ENCODE measurements at places on chromosomes 12 and 14.

GRCh38 chr14:20679907-20680306 lies 4.5 kb upstream of the RNASE4 start:
- peak; percentile 62 for DNase-seq

GRCh38 chr14:36580856-36581831 lies 1.3 kb downstream of the NKX2-8 start:
- DNase-seq, result no peak

GRCh38 chr14:93331002-93331727 lies 1.7 kb downstream of the BTBD7 start:
- peak; percentile 64 for DNase-seq

DNA sequence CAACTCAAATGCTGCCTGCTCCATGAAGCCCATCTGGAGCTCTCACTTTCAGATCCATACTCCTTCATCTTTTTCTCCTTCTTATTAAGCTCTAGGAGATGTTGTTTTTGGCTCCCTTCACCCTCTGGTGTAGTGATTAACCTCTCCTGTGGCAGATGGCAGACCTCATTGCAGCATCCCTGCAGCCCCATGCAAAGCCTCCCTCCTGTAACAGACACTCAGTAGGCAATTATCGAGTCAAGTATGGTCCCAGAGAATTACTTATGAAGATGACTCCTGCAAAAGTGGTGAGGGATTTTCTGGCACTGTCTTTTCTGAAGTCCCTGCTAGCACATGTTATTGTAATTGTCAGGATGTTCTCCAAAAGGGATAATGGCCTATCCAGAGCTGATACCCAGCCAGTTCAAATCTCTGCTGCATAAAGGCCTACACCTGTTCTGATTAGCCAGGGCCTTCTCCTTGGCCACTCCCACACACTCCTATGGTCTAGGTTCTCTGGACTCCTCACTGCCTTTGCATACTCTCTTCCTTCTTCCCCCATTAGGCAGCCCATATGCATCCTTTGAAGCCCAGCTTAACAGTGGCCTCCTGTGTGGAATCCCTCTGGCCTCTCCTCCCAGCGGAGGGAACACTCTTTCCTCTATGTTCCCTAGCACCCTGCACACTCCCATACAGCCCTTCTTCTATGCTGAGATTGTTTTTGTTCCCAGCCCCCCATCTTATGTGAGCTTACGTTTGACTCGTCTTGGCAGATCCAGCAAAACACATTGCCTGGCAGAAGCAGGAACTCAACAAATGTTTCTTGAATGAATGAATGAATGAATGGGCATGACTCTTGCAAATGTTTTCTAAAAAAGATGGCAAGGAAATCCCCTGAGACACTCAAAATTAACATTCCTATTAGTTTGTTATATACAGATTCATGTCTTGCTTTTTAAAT lies 43.9 kb upstream of the MDM1 start:
- DNase-seq, result no peak

DNA sequence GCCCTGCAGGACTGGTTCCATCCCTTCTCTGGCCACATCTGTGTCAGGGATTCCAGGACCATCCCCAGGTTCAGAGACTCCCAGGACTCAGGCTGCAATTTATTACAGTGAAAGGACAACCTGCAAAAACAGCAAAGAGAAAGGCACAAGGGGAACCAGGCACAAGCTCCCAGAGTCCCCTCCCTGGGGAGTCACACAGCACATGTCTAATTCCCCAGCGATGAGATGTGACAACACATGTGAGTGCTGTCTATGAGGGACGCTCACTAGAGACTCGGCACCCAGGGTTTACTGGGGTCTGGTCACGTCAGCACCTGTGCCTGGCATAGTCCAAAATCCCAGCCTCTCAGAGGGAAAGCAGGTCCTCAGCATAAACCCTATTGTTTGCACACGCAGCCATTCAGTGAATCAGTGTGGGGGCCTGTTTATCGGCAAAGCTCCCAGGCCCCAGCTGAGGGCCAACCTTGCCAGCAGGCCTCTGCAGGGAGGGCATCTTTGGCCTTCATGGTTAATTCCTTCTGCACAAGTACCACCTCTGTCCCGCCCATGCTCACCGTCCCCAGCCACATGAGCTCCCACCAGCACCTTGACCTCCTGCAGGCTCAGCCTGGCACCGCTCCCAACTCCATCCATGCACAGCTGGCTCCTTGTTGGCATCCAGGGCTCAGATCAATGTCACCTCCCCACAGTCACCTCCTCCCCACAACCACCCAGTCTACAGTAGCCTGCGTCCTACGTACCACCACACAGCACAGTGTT lies 198.9 kb upstream of the SFSWAP start:
- no peak for DNase-seq

Measured in mucosa of descending colon (tissue), 3 donors.